ENCODE measurements at places on chromosomes 7 and 10. TPM values are rescaled to one million over a fixed set of nuclear protein-coding genes. Genes with fewer than 3 reads are reported as not detected.

Gene PLXNA4
- total RNA-seq = not detected

Gene PLEKHA1
- 34.0 TPM for total RNA-seq

Gene LRIT1
- not detected for total RNA-seq

Gene SPDYE18
- 1.8 TPM for total RNA-seq

Gene OLAH
- total RNA-seq = not detected

Gene CALCR
- not detected for total RNA-seq

Gene CCL24
- not detected for total RNA-seq

Gene PRKAG2
- total RNA-seq = 56.3 TPM

Gene RPEL1
- total RNA-seq = not detected

Gene RAPGEF5
- 37.6 TPM for total RNA-seq

Gene BEND7
- total RNA-seq = not detected

Gene NFE2L3
- 1.6 TPM for total RNA-seq

DNA sequence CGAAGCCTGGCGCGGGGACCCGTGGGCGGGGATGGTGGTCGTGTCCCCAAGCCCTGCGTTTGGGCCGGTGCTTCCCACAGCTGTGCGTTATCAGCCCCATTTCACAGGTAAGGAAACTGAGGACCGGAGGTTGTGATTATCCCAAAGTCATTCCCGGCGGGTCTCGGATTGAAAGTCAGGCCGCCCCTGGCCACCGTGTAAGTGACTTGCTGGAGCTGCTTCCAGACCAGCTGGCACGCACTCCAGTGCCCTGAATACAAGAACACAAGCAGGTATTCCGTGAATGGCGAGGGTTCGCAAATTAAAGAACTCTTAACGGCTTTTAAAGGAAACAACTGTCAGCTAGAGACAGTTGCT is 675 bp upstream of the ATE1 start:
- no peak for DNase-seq

DNA sequence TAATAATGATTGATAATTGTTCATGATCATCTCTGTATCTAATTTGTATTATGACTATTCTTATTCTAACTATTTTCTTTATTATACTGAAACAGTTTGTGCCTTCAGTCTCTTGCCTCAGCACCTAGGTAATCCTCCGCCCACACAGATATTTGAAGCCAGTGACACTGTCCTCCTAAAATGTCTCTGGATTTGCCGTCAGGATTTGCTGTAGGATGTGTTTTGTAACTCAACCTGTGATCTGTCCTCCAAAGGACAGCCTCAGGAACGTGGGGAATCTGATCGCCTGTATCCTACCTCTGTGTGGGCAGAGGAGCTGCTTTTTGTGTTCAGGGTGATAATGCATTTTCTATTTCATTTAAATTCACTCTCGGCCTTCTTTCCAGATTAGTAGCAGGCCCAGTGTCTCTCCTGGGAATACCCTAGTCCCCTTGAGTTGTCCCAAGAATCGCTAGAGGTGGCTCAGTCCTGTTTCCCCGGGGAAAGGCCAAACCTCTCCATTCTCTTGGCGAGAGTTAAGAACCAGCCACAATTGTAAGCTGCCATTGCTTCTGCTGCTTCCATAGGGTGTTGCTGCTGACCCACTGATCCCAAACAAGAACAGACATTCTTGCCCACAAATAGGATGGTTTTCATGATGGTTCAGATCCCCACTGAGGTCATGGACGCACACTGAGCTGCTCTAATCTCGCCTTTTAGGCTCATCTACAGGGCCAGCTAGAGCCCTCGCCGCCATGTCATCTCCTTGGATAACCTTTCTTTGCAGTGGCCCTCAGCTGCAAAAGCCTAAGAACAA is 136.2 kb upstream of the KCNMA1 start:
- no peak for DNase-seq

GRCh38 chr7:132078891-132079735 is 497.2 kb downstream of the PLXNA4 start:
- DNase-seq = no peak

DNA sequence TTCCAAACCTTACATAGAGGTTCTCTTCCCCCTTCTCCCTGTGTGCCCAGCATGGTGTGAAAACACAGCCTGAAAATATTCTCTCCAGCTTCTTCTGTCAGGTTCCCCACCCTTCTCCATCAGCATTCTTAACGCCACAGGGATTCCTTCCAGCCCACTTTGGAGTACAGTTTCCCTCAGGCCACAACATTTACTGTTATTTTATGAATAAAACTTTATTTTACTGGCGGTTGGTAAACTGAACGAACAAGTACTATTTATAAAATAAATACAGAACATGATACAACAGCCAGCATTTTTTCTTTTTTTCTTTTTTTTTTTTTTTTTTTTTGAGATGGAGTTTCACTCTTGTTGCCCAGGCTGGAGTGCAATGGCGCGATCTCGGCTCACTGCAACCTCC is 31.6 kb upstream of the GPNMB start:
- DNase-seq = no peak

- DNase-seq = no peak
These were observed 32.5 kb upstream of the ADAM12 start for GRCh38 chr10:126420567-126421300.

DNA sequence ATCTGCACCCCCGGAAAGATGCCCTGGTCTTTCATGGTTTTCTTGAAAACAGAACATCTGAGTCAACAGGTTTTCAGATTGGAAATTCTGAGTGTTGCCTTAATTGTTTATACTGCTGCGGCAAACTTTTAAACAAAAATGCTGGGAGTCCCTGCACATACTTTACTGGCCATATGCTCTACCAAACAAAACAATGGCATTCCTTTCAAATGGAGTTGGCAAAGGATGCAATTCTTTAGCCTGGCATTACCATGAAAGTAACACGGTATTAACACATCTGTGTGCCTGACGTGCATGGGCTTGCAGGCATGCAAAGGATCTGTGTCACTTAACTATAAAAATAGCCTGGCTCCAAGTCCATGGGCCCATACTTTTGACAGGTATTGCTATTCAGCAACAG is 4.2 kb downstream of the INHBA start:
- no peak for DNase-seq

GRCh38 chr7:34327681-34328080 is 330.3 kb upstream of the NPSR1 start:
- DNase-seq = no peak

DNA sequence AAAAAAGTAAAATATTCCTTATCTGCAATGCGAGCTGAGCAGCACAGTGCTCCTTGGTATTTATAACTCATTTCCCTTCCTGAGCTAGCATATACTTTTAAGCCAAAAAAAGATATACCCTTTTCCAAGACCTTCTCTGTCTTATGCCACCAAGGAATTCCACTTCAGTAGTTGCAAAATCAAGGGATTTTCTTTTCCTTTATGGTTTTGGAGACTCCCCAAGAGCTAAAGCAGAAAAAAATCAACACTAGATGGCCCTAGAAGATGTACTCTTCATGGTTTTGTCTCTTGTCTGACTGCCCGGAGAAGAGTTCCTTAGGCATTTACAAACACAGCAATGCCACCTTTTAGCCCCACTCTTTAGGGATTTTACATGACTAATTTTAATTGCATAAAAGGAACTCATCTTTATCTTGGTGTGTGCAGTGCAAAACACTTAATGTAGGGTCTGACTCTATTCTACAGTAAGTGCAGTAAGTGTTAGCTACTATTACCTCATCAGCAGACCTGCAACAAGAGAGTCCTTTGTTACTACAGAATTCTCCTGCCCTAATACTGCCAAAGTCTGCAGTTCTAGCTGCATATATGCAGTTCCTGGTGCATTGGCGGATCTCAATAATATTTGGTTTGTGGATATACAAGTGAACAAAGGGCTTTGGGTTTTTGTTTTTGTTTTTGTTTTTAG is 443.3 kb downstream of the GFRA1 start:
- DNase-seq = no peak

DNA sequence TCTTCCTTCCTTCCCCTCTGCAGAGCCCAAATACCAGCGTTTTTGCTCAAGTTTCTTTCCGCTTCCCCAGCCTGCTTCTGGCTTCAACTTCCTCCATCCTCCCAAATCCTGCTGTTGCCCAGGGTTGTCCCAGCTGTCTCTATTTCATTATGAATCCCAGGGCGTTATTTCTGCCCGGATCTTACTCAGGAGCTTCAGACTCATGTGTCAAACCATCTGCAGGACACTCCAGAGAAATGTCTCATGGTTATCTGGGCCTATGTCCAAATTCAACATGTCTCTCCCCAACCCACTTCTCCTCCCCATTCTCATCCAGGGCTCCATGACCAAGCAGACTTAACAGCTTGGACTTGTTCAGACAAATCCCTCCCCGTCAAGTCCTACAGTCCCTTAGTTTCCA is 15.6 kb downstream of the ARHGAP22 start:
- no peak for DNase-seq

- DNase-seq = no peak
These were observed 62.0 kb downstream of the GNA12 start for GRCh38 chr7:2782121-2782520.

GRCh38 chr7:4083513-4083912 is 598.6 kb upstream of the FOXK1 start:
- no peak for DNase-seq

DNA sequence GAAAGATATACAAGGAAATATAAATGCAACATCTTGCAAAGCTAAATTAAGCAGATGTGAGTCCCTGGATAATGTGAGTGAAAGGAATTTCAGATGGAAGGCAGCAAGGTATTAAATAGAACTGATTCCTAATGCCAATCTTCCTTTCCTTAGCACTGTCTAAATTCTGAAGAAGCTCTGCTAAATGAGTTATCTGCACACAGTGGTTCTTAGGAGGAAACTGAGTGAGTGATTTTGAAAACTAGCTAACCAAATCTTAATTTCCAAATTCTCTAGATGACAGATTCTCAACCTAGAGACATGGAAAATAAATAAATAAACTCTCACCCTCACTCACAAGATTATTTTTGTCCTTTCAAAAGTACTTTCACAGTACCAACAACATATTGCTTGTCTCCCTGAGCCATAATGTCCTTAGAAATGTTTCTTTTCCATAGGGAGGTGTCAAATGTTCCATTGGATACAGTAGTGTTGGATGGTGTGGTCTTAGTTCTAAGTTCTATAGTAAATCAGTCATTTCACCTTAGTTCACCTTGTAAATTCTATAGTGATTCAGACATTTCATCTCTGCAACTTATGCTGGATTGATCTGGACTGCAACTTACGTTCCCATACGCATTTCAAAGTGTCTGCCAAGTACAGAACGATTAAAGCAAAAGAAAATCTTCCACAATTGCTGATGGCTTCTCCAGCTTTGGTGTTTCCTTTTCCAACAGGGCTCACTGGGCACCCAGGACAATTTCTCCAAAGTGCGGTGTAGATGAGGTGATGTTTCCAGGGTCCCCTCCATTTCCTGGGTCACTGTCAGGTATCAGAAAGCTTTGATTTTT is 145.4 kb upstream of the FAM171A1 start:
- no peak for DNase-seq

- no peak for DNase-seq
These were observed 2.3 kb downstream of the WNT2 start for GRCh38 chr7:117320523-117320922.

DNA sequence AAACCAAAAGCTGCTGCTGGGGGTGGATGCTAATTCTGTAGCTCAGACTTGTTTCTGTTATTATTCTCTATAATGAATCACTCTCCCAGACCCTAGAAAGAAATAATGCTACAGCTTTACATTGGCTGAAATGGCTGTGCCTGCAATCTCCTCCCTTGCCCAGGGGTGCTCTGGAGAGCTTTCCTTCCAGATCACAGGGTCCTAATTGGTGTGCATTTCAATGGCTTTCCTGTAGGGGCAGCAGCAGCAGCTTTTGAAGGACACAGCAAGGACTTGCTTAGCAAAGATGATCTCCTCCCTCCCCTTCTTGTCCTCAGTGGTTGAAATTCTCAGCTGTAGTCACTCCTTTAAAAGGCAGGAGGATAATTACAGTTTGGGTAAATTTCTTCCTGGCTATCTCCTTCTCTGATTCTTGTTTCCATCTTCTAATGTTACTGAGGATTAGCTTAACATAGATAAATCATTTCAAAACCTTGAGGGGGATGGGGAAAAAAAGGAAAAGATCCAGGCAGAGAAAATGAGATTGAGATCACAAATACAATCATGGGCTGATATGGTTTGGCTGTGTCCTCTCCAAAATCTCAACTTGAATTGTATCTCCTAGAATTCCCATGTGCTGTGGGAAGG is 120.2 kb upstream of the CTTNBP2 start:
- no peak for DNase-seq

DNA sequence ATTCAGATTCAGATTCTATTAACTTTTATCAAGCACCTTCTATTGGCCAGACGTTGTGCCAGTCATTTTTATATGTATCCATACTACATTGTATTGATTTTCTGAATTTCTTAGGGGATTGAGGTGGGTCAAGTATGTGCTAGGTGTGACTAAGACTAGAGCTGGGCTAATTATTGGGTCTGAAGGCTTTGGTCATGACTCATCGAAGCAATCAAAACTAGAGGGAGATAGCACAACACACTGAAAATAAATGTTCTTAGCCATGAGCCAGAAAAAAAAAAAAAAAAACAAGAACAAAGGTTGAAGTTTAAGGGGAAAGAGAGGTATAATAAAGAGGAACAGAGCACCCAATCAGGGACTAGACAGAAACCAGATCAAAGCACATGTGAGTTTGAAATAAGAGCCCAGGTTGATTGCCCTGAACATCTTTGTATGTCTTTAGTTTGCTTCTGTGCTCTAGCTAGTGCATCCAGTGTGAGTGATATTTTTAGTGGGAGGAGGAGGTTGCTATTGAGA is 171.6 kb upstream of the FOXP2 start:
- no peak for DNase-seq

GRCh38 chr7:40077849-40078248 is 56.6 kb downstream of the MPLKIP start:
- DNase-seq = no peak

DNA sequence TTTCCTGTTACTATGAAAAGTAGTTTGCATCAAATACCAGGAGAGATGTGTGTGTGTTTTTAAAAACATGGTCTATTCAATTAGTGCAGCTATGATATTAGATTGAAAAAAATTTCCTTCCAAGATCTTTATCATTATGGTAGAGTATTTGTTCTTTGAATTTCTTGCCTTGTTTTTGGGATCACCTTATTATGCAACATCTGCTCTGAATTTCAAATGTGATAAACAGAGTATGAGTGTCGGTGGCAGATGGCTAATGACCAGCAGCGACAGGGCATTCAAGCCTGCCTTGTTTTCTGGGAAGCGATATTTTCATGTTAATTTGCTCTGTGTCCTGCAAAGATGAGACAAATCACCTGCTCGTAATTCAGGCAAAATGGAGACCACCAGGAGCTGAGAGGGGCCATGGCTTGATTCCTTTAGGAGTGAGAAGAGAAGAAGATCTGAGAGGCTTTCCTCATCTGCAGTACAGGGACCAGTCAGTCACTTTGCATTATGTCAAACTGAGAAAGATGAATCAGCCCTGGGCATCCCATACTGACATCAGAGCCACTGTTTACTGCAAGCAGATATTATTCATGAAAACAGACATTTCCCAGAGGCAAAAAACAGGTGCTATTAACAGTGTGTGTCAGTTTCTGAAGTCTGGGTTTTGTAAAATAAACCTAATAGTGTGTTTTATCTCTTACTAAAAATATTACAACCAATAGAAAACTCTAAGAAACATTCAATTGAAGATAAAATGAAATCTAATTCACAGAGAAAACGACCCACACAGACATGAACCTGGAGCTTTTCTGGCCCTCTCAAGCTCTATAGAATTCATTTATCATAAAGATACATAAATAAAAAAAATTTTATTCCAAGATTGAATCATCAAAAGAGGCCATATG is 67.6 kb downstream of the CDK6 start:
- DNase-seq = no peak

GRCh38 chr7:150830937-150831336 is 21.4 kb upstream of the AOC1 start:
- DNase-seq = no peak

- peak; percentile 66 for DNase-seq
These were observed 18.8 kb downstream of the ZC3HAV1L start for GRCh38 chr7:139016931-139017511.
